GM12878 (cell line): ENCODE measurements at places on chromosomes 11 and 22. TPM values are rescaled to one million over a fixed set of nuclear protein-coding genes. Genes with fewer than 3 reads are reported as not detected.

OVCH2 gene
- total RNA-seq, result not detected in 2 replicates

UPK3A gene
- not detected in 2 replicates for total RNA-seq

TSGA10IP gene
- total RNA-seq, result not detected in 2 replicates

PLAAT2 gene
- 4.6 and 5.2 TPM in 2 replicates for total RNA-seq

GRCh38 chr11:5514841-5515240 lies 1.7 kb downstream of the UBQLNL start:
- H3K27me3 ChIP-seq, result no peaks in the 10 kb centered on the region
- H3K4me1 ChIP-seq, result no peaks in the 10 kb centered on the region
- H3K4me3 ChIP-seq, result no peak overlapping the region
- no peak overlapping the region for H3K27ac ChIP-seq
- no peak for DNase-seq

- H3K27ac ChIP-seq, result no peak overlapping the region
- H3K36me3 ChIP-seq, result no peaks in the 10 kb centered on the region
- H3K4me3 ChIP-seq, result no peak overlapping the region
- DNase-seq, result no peak
- H3K27me3 ChIP-seq, result no peaks in the 10 kb centered on the region
Observed at GRCh38 chr11:121435551-121436511, 16.3 kb upstream of the SORL1 start.
